ENCODE measurements at places on chromosomes 5 and 9. TPM values are rescaled to one million over a fixed set of nuclear protein-coding genes. Genes with fewer than 3 reads are reported as not detected.

Gene GADD45G
- total RNA-seq: 45.8 TPM

Gene SEMA4D
- total RNA-seq: 24.3 TPM

Gene NUTM2G
- total RNA-seq: not detected

Gene ANKRD34B
- not detected for total RNA-seq

Gene UBE2R2
- 23.2 TPM for total RNA-seq

Gene BTNL8
- not detected for total RNA-seq

Gene ANKRD31
- total RNA-seq: 1.5 TPM

Gene CDX1
- not detected for total RNA-seq

Gene PCDHGA2
- total RNA-seq: 12.6 TPM

Gene KIF12
- not detected for total RNA-seq

DNA sequence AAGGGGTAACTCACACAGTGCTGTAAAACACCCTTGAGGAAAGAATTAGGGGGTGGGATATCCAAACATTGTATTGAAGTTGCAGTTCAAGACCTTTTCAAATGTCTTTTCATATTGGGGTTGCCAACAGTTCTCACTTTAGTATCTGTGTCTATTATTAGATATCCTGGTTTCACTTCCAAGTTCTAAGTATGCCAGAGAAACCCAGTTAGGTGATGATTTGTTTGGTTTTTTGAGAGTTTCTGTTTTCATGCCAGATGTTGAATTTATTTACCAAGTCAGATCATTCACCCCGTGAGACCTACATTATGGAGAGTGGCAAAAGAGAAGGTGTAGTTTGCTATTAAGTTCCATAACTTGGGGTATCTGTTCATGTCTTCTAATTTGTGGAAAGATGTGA lies 64.5 kb downstream of the C9orf152 start:
- H3K36me3 ChIP-seq: no peaks in the 10 kb centered on the region
- H3K27me3 ChIP-seq: no peaks in the 10 kb centered on the region
- no peak for DNase-seq
- H3K27ac ChIP-seq: no peak overlapping the region
- H3K4me3 ChIP-seq: no peak overlapping the region

GRCh38 chr5:115260248-115260647 lies 2.4 kb downstream of the PGGT1B start:
- no peaks in the 10 kb centered on the region for H3K27me3 ChIP-seq
- peaks cover 19% of the 10 kb centered on the region for H3K4me1 ChIP-seq
- no peak overlapping the region for H3K4me3 ChIP-seq
- no peaks in the 10 kb centered on the region for H3K36me3 ChIP-seq
- no peak for DNase-seq
- no peak overlapping the region for H3K27ac ChIP-seq

- H3K36me3 ChIP-seq: no peaks in the 10 kb centered on the region
- no peaks in the 10 kb centered on the region for H3K27me3 ChIP-seq
- no peak overlapping the region for H3K27ac ChIP-seq
- no peak for DNase-seq
- H3K4me3 ChIP-seq: no peak overlapping the region
Observed at GRCh38 chr9:79360387-79361347, 211.1 kb upstream of the TLE4 start.

DNA sequence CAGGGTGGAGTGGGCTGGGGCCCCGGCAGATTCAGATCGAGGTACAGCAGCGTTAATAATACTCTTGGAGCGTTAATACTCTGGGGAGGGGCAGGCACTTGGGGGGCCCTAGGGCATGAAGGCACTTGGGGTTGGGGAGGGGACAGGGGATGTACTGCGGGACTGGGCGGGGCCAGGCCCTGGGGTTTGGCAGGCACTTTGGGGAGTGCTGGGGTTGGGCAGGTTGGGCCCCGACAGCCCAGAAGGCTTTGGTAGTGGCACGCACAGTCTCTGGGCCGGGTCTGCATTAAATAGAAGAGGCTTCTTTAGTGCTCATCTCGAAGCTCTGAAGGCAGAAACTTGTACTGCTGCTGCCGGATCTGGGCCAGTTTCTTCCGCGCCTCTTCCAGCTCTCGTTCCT lies 7.8 kb upstream of the TPM2 start:
- DNase-seq: no peak
- H3K36me3 ChIP-seq: no peaks in the 10 kb centered on the region
- H3K27me3 ChIP-seq: no peaks in the 10 kb centered on the region
- H3K4me1 ChIP-seq: peaks cover 7% of the 10 kb centered on the region
- H3K4me3 ChIP-seq: no peak overlapping the region

DNA sequence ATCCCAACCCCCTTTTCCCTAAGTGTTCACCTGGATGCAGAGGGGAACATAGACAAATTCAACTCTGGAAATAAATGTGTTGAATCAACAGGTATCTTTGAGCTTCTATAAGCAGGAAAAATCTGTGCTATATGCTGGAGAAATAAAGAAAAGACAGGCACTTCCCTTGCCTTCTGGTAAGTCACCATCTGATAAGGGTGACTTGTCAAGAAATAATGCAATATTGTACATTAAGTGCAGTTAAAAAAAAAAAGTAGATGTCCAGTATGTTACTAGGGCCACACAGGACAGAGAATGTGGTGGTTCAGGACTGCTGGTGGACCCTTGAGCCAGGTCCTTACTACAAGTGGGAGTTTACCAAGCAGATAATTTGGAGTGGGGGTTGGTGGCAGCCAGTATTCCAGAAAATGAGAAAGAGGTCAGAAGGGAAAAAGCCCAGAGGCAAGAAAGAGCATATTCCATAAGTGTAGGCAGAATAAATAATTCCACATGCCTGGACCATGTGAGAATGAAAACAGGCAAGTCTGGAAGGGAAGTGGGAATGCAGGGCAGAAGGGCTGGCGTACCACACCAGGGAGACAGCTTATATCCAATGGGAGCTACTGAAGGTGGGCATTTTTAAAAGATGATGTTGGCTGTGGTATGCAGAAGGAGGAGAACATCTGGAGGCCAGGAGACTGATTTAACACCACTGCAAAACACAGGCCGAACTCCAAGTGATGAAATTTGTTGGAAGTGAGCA lies 209.9 kb downstream of the SEMA5A start:
- no peak overlapping the region for H3K4me3 ChIP-seq
- no peaks in the 10 kb centered on the region for H3K36me3 ChIP-seq
- DNase-seq: no peak
- H3K27ac ChIP-seq: no peak overlapping the region

DNA sequence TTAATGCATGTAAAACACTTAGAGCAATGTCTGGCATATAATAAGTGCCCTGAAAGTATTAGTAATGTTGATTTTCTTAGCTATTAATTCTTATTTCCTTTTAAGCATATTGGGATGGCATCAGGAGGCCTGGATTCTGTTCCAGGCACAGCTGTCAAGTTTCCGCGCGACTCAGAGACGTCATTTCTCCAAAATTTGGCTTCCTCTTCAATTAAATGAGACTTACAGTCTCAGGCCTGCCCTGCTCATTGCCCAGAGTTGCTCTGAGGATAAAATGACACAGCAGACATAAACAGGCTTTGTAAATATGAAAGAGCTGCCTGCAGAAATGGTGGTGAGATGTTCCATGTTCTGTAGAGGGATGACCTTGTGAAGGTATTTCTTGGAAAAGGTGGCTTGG lies 159.8 kb upstream of the GLRA1 start:
- H3K4me1 ChIP-seq: no peaks in the 10 kb centered on the region
- DNase-seq: no peak
- H3K27ac ChIP-seq: no peak overlapping the region
- H3K4me3 ChIP-seq: no peak overlapping the region
- H3K27me3 ChIP-seq: no peaks in the 10 kb centered on the region
- no peaks in the 10 kb centered on the region for H3K36me3 ChIP-seq

DNA sequence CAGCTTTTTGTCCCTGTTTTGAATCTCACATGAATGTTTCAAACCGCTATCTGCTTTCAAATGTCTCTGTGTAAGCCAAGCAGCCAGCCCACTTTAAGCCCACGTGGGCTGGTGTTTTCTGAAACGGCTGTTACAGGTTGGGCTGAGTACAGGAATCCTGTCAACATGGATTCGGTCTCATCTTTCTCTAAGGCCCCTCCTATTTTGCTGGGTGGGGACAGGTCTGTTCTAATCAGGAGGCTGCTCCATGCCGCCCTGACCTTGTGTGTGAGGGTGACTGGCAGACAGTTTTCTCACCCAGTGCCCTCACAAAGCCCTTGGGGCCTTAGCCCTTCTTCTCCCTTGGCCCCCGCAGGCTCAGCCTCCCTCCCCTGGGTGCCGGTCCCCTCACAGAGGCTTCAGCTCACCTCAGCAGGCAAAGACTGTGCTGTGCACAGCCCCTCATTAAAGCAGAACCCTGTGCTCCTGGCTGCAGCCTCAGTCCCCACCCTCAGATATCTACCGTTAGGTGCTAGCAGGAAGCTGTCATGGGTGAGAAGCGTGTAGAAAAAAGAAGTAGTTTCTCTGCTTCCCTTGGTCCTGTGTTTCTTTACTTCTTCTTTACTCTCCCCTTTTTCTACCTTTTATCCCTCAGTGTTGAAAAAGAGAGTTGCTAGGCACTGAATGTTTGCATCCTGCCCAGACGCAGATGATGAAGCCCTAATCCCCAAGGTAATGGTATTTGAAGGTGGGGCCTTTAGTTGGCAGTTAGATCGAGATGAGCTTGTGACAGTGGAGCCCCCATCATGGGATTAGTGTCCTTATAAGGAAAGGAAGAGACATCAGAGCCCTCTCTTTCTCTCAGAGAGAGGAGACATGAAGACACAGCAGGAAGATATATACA lies 205.7 kb downstream of the ADAMTS12 start:
- H3K36me3 ChIP-seq: no peaks in the 10 kb centered on the region
- no peak overlapping the region for H3K27ac ChIP-seq
- H3K27me3 ChIP-seq: no peaks in the 10 kb centered on the region
- H3K4me1 ChIP-seq: peaks cover 1% of the 10 kb centered on the region

DNA sequence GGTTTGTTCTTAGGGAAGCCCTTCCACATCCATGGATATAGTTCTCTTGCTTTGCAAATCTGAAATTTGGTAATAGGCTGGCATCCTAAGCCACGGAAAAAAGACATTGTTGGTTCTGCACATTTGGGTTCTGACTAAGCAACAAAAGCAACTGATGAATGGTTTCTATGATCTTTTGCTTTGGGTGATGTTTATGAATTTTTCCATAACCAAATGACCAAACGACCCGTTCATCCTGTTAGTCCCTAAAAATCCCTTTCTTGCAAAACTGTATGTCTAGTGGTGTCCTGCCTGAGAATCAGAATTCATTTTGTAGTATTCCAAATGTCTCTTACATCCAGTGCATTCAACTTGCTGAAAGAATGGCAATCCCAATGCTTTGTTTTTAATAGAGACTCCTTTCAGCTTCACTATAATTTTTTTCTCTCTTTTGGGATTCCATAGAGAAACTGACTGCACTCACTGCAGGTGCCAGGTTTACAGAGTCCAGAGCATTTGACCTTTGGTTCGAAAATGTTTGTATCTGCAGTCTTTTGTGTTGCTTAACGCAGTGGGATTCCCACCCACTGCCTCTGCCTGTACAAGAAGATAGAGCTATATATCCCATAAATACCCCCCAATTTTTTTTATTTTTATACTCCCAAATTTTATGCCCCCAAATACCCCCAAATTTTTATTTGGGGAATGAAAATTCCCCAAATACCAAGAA lies 4.7 kb downstream of the SPTAN1 start:
- no peaks in the 10 kb centered on the region for H3K36me3 ChIP-seq
- DNase-seq: no peak
- H3K27ac ChIP-seq: no peak overlapping the region
- H3K4me1 ChIP-seq: peaks cover 80% of the 10 kb centered on the region
- no peak overlapping the region for H3K4me3 ChIP-seq

DNA sequence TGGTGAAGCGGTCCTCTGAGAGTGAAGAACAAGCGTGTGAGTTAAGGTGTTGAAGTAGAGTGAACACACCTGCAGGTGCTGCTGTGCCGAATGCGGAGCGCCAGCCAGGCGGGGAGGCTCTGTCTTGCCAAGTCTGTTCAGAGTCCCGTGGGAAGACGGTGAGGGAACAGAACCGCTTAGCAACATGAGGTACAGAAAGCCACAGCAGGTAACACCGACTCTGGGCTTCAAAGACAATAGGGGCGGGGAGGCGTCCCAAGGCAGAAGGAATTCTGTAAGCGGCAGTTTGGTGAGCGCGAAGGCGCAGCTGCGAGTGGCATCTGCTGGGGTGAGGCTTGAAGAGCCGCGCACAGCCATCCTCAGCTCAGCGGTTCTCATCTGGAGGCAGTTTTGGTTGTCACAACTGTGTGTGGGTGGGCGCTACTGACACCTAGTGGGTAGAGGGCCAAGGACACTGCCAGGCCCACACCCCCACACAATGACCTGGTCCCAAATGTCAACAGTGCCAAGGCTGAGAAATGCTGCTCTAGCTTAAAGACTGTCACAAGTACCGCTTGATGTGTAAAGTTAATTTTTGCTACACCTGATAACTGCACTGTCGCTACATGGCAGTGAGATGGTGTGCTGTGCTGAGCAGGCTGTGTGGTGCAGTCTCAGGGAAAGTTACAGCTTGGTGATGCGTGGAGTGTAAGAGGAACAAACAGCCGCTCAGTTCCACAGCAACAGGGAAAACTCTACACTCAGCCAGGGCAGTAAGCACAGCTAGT lies 67.4 kb upstream of the TBC1D9B start:
- H3K4me3 ChIP-seq: no peak overlapping the region
- DNase-seq: no peak
- H3K27me3 ChIP-seq: no peaks in the 10 kb centered on the region
- H3K27ac ChIP-seq: no peak overlapping the region

DNA sequence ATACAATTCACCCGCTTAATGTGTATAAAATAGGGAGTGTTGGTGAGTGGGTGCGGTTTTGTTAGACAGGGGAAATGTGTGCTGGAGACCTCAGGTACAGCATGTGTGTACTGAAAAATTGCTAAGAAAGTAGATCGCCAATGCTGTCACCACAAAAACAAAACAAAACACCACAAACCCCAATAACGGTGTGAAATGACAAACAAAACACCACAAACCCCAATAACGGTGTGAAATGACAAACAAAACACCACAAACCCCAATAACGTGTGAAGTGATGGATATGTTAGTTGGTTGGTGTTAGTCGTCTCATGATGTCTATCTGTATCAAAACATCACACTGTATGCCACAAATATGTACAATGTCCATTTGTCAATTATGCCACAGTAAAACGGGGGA lies 14.2 kb upstream of the GFPT2 start:
- H3K36me3 ChIP-seq: no peaks in the 10 kb centered on the region
- H3K27ac ChIP-seq: no peak overlapping the region
- no peaks in the 10 kb centered on the region for H3K27me3 ChIP-seq
- no peak overlapping the region for H3K4me3 ChIP-seq

Data from tibial nerve (tissue), 4 donors.